COR-L47 (cell line): ENCODE measurements at places on chromosomes 2 and 18.

DNA sequence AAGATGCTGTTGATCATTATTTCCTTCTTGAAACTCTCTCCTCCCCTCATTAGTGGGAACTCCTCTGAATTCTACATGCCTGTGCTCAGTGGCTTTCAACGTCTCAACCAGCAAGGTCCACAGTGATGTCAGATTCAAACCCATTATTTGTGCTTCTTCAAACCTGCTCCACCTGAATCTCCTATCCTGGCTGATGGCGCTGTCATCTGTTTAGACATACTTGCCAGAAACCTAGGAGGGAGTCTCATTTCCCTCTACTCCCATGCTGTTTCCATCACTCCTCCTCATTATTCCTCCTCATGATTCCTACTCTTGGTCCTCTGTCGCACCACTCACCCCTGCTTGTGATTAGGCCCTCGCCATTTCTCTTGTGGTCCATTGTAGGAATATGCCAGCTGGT lies 2.9 kb upstream of the LPIN2 start:
- no peak for DNase-seq

- no peak for DNase-seq
Measured at GRCh38 chr2:229511524-229511923, 202.8 kb downstream of the DNER start.

DNA sequence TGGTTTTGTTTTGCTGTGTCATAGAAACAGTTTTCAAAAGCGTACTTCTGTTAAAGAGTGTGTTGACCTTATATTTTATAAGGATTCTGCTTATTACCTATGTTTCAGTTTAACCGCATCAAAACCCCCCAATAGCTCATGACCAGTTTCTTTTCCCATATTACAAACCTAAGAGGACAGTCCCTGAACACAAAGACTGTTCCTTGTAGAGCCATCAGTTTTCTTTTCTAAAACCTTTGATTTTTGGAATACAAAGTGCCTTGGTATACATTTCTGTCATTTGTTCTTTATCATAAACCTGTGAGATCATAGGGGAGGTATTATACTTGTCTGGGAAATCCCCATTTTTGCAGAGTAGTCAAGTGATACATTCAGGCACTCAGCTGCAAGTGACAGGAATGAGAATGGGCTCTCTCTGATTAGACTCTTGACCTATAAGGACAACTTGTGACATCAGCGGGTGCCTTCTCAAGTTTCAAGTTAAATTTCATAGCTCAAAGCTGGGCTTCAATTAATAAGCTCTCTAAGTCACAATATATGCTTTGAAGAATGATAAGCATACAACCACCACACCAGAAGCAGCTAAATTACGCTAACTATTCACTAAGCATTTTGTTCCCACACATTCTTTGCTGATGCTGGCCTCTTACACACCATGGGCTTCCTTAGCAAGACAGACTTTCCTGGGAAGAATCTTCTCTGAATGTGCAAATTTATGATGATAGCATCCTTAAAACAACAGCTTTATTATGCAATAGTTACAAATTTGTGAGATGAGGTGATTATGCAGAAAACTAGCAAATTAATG lies 97.5 kb upstream of the CD302 start:
- DNase-seq = no peak

DNA sequence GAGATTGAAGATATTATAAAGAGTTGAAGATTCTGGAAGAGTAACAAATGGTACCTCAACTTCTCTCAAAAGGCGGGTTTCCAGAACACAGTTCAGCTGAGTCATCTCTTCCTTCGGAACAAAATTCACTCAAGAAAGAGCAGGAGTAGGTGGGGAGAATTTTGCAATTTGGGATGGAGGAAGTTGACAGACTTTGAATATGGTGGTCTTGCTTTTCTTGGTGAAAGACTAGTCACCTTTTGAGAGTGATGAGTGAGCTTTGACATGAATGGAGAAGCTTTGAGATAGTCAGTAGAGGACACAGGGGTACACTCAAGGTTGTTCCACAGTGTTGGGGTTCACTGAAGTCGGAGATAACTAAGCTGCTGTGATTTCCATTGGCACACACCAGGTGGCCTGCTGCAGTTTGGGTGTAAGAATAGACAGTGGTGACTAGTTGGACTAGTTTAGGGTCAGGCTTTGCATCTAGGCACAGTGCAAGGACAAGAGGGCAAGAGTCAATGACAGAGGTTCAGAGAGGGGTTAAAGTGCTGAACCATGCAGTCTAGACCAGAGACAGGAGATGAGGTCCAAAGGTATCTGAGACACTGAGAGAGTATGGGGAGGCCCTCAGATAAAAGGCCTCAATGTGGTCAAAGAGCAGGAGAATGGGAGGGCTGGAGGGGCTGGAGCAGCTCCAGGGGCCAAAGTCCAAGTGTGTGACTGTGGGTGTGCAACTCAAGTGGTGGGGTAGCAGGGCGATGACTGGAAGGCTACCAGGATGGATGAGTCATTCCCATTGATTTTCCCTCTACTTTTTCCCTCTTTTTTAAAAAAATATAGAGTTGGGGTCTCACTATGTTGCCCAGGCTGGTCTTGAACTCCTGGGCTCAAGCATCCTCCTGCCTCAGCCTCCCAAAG lies 7.7 kb downstream of the CCL20 start:
- no peak for DNase-seq

DNA sequence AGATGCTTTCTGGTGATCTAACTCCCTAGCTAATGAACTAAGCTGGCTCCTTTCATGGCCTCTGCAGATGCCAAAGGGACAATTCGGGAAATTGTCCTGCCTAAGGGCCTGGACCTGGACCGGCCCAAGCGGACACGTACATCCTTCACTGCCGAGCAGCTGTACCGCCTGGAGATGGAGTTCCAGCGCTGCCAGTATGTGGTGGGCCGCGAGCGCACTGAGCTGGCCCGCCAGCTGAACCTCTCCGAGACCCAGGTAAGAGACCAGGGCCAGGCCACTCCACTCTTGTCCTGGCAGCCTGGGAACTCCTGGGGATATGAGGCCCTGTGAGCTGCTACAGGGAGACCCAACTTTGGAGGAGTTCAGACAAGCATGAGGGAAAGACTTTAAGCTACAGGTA lies 14.7 kb upstream of the ATP6V1B1 start:
- no peak for DNase-seq

- no peak for DNase-seq
Measured at GRCh38 chr2:69704446-69704845, 37.5 kb upstream of the ANXA4 start.

DNA sequence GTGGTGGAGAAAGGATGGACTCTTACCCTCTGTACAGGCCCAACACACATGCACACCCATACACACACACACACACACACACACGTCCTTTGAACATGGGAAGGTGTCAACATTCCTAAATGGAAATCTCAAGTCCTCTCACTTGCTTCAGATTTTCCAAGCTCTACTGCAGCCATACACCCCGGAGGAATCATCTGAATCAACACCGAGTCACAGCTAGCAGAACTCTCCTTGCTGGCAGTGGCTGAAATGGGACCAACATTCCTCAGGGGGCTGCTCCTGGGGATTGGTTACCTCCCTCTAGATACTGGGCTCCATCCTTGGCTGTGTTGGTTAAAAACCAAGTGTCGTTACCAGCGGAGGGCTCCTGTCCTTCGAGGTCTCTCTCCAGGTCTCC lies 112.7 kb downstream of the BCL11A start:
- no peak for DNase-seq

- DNase-seq = no peak
Measured at GRCh38 chr2:105237045-105237765, 4.3 kb upstream of the GPR45 start.

GRCh38 chr18:62368100-62368499 lies 43.0 kb downstream of the TNFRSF11A start:
- no peak for DNase-seq
